Tongue (tissue), 3 donors: ENCODE measurements at places on chromosomes 4 and X. TPM values are rescaled to one million over a fixed set of nuclear protein-coding genes. Genes with fewer than 3 reads are reported as not detected.

The TACR3 gene
- 5.9 TPM for total RNA-seq

The HMGN5 gene
- 5.0 TPM for total RNA-seq

The TMEM154 gene
- 12.6 TPM for total RNA-seq

The PPP4R3C gene
- total RNA-seq, result not detected

The SYN1 gene
- 0.41 TPM for total RNA-seq

The FANCB gene
- total RNA-seq, result 6.8 TPM

The PITX2 gene
- 58.0 TPM for total RNA-seq

The FGD1 gene
- 7.5 TPM for total RNA-seq

The MAGEC3 gene
- total RNA-seq, result not detected

The NUP62CL gene
- total RNA-seq, result 1.1 TPM

The MAGEB6B gene
- not detected for total RNA-seq

The F8A3 gene
- 1.9 TPM for total RNA-seq

The PNMA6E gene
- total RNA-seq, result not detected

The CCDC110 gene
- 3.3 TPM for total RNA-seq

The ALPK1 gene
- 17.8 TPM for total RNA-seq

The GAGE12F gene
- not detected for total RNA-seq

The CLDN34 gene
- not detected for total RNA-seq

The S100G gene
- not detected for total RNA-seq

The GC gene
- total RNA-seq, result not detected

The CFP gene
- 1.9 TPM for total RNA-seq

The OFD1 gene
- total RNA-seq, result 31.7 TPM

The CTAG1B gene
- total RNA-seq, result not detected

The FAM47A gene
- not detected for total RNA-seq

The ARR3 gene
- total RNA-seq, result not detected

The CXCL6 gene
- total RNA-seq, result 0.51 TPM

The LDB2 gene
- total RNA-seq, result 49.2 TPM

The ZNF182 gene
- total RNA-seq, result 7.3 TPM

The ATOH1 gene
- total RNA-seq, result not detected

The TMEM31 gene
- not detected for total RNA-seq

The CSN2 gene
- total RNA-seq, result not detected

The RPA4 gene
- 6.1 TPM for total RNA-seq
